ENCODE measurements at places on chromosomes 11 and 22. TPM values are rescaled to one million over a fixed set of nuclear protein-coding genes. Genes with fewer than 3 reads are reported as not detected.

STK33 gene
- 22.4 TPM for total RNA-seq

SYCE3 gene
- total RNA-seq, result not detected

GRCh38 chr11:117909611-117910382 lies 19.4 kb downstream of the TMPRSS13 start:
- DNase-seq, result no peak

DNA sequence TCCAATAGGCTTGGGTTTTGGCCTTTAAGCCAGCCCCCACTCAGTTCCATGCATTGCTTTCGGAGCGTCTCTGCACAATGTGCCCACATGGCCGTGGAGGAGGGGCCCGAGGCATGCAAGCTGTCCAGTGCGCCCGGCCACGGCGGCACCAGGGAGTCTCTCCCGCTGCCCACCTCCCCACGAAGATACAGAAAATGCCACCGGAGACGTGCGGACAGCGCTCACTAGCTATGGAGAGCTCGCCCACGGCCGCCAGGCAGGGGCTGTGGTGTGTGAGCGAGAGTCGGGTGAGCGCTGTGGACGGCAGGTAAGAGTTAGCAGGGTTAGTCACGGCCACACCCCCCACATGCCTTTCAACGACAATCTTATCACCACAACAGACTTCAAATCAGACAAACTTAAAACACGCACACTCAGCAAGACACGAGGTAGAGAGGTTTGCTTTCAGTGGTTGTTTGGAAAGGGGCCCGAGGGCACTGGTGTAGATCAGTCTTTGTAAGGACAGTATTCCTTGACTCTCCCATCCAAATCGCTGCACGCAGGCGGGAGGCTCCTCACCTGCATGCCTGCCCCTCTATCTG lies 18.7 kb upstream of the BID start:
- peak; percentile 34 for DNase-seq

DNA sequence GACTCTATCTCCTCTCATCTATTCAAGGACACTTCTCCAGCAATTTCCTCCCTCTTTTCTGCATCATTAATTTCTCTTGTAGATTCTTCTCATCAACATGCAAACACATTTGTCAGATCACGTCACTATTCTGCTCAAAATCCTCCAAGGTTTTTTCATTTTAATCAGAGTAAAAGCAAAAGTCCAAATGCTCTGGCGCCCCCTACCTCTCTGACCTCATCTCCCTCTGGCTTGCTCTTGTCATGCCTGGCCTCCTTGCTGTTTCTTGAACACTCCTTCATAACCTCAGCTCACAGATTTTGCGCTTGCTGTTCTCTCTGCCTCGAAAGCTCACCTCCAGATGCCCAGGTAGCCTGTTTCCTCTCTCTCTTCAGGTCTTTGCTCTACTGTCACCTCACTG lies 22.4 kb downstream of the RTCB start:
- no peak for DNase-seq

Data from left ventricle myocardium superior (tissue), 1 donor.